Fibroblast of the aortic adventitia (primary cell): ENCODE measurements at places on chromosomes 5 and 9. TPM values are rescaled to one million over a fixed set of nuclear protein-coding genes. Genes with fewer than 3 reads are reported as not detected.
A peak's percentile ranks its signal among the peaks of the same experiment; 100 is the strongest.

GRCh38 chr5:57693488-57694305 is 211.1 kb upstream of the ACTBL2 start:
- DNase-seq = peak; percentile 58

DNA sequence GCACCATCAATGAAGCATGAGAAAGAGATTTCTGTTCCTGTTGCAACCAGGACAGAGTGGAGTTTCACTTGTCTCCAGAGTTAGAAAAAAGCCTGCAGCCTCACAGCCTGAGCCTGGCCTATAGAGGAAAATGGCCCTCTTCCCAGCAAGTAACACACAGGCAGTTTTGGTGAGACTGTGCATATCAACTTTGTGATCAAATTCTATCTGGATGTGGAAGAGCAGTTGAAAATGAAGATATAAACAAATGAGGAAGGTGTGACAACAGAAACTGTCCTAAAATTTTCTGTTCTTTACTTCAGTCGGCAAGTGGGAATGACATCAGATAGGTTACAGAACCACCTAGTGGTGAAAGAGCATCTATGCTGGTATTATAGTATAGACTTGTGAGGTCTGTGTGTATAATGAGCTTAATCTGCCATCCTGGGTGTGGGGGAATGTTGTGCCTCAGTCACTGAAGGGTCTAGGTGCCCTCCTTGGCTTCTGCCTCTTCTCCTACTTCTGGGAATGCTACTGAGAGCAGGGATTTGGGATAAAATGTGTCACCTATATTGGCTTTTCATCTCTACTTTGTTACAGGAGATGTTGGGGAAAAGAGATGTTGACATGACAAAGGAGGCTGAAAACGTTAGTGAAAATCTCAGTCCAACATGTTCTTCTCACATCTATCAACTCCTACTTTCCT is 28.2 kb downstream of the YIPF5 start:
- DNase-seq = peak; percentile 74

DNA sequence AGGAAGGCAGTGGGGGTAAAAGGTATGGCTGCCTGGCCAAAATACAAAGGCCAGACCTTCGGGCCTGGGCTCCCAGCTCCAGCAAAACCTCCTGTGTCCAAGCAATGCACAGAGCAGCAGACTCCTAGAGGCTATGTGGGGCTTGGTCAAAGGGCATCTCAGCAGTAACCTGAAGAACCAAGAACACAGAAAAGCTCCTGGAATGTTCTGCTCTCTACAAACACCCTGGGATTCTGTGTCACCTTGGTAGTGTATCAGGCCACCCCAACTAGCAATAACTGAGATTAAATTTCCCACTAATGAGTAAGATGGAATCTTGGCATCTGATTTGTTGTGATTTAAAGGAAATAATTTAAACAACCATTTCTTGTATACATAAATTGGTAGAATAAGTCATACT is 158.6 kb downstream of the GLIS3 start:
- peak; percentile 21 for DNase-seq

- DNase-seq = peak; percentile 41
Measured at GRCh38 chr5:68037546-68037945, 178.0 kb upstream of the PIK3R1 start.

DNA sequence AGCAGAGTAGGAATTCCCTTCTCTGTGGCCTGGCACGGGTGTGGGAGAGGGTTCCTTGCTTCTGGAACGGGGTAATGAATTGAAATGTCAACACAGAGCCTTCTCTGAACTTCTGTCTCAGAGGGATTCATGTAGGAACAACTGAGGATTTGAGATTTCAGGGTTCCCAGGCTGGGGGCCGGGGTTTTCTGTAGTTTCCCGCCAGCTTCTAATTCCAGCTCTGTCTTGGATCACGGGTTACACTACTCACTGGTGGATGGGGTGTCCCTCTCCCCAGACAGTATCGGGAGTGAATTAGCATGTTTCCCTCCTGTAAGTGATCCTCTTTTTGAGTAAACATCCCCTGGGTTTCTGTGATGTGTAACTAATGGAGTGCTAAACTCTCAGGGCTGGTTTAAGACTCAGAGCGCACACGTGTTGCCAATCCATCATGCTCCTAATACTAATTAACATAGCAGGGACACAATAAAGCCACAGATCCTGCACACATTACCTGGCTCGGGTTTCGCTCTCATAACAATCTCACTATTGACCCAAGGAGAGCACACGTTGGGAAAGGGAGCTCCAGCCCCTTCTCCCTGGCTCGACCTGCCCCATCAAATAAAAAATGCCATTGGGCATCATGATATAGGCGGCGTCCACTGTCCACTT is 18.1 kb upstream of the DMRT2 start:
- no peak for DNase-seq

GRCh38 chr5:36648426-36648825 is 42.0 kb downstream of the SLC1A3 start:
- DNase-seq = no peak

The RNF183 gene
- not detected in 2 replicates for total RNA-seq

The SCGB3A1 gene
- not detected in 2 replicates for total RNA-seq
